DMS153 (cell line): ENCODE measurements at places on chromosomes 2 and 18.

DNA sequence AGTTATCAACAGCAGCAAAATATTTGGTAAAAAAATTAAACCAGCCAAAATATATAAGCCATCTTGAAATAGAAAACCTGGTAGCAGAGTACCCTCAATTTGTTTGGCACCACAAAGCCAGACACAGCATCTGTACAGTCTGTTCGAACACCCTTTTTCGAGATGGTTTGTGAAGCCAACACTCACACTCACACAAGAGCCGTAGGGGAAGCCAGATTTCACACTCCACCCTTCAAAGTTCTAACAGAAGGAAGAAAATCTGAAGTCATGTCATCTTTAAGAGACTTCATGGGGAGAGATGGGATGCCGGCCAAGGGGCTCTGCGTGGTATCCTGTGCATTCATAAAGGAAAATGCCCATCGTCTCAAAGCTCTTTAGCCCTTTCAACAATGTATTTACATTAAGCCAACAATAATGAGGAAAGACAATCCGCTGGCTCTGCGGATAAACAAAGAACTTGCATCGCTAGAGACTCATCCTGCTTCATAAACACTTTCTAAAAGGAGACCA lies 451.5 kb upstream of the CHST9 start:
- DNase-seq: no peak

DNA sequence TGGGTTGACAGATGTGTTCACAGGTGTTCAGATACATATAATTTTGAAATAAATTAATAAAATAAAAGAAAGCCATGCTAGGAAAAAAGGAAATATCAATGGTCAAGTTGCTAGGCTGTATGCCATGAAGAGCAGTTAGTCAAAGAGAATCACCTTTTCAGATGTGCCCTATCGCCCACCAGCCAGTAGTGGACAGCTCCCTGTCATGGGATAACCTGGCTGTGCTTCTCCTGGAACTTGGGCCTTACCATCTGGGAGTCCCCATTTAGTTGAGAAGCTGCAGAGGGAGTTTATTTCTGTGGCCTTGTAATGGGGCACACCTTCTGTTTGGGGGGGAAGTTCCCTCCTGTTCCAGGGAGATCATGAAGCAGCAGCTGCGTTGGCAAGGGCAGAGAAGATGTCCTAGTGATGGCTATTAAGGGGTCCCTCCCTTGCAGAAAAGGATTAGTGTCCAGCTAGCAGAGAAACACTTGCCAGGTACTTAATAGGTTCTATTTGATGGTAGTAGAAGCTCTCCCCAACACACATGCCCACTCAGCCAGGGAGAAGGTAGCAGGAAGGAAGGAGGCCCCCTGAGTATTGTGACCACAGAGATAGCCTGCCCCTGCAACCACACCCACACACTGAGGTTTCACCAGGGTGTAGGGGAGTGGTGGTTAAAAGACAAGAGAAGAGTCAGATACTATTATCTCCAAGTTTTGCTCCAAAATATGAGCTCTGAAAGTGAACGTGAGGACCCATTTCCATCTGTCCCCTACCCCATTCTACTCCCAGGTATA lies 117.7 kb downstream of the B3GNT2 start:
- no peak for DNase-seq

- no peak for DNase-seq
Measured at GRCh38 chr18:36294031-36294430, 3.5 kb upstream of the FHOD3 start.

GRCh38 chr18:57084331-57085271 lies 62.3 kb upstream of the BOD1L2 start:
- DNase-seq: no peak

DNA sequence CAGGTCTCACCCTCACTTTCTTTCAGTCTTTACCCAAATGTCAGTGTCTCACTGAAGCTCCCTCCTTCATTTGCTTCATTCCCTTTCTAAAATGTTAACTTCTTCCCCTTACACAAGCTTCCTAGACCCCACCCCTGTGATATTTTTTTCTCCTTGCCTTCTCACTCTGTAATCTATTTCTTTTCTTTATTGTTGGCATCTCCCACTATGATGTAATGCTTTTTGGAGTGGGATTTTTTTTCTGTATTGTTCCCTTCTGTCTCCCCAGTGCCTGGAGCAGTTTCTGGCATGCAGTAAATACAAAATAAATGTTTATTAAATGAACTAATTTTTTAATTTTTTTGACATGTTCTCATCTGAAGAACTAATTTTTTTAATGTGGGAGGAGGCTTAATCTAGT lies 55.9 kb upstream of the MAP3K20 start:
- DNase-seq: no peak

DNA sequence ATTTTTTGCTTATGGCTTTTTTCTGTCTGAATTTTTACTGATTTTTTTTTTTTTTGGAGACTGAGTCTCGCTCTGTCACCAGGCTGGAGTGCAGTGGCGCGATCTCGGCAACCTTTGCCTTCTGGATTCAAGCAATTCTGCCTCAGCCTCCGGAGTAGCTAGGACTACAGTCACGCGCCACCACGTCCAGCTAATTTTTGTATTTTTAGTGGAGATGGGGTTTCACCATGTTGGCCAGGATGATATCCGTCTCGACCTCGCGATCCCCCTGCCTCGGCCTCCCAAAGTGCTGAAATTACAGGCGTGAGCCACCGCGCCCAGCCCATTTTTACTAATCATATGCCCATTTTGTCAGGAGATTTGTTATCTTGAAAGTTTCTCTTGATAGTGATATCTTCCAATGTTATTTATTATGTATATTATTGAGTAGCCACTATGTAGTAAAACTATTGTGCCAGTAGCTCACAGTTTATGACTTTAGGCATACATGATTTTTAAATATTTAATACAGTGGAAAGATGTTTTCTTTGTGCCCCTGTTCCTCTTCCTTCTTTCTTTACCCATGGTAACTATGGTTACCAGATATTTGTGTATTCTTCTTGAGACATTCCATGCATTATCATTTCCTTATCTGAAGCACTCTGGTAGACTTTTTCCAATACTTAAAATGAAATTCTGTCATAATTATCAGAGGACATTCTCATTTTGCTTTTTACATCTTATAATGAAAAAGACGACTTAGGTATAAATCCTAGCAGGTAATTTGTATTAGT lies 2.1 kb downstream of the HAT1 start:
- no peak for DNase-seq

GRCh38 chr2:35447215-35447614 lies 908.4 kb upstream of the CRIM1 start:
- DNase-seq: no peak

DNA sequence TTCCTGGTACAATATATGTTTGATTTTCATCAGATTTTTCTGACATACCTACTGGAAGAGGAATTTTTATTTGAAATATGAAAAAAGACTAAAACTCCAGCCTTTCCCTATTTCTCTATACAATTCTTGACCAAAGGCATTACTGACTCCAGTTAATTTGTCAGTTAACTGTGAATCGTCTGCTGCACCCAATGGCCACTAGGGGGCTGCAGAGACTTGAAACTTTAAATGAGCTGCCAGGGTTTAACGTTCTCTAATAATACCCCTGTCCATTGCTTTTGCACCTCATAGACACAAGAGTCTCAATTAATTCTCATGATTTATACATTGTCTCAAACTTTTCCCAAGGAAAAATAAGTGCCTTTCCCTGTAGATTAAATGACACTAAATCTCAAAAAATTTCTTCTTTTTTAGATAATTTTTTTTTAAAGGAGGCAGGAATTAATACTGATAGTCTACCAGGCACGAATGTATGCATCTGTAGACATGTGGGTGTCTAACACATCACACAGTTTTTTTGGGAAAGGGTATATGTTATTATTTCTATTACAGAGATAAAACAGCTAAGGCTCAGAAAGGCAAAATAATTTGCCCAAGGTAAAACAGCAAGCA lies 1.8 kb upstream of the ALK start:
- DNase-seq: peak; percentile 43

- no peak for DNase-seq
Measured at GRCh38 chr2:200297989-200298388, 8.5 kb upstream of the SPATS2L start.

GRCh38 chr2:174376967-174377366 lies 18.6 kb upstream of the SCRN3 start:
- no peak for DNase-seq

- DNase-seq: no peak
Measured at GRCh38 chr2:21567395-21567794, 443.6 kb downstream of the TDRD15 start.

DNA sequence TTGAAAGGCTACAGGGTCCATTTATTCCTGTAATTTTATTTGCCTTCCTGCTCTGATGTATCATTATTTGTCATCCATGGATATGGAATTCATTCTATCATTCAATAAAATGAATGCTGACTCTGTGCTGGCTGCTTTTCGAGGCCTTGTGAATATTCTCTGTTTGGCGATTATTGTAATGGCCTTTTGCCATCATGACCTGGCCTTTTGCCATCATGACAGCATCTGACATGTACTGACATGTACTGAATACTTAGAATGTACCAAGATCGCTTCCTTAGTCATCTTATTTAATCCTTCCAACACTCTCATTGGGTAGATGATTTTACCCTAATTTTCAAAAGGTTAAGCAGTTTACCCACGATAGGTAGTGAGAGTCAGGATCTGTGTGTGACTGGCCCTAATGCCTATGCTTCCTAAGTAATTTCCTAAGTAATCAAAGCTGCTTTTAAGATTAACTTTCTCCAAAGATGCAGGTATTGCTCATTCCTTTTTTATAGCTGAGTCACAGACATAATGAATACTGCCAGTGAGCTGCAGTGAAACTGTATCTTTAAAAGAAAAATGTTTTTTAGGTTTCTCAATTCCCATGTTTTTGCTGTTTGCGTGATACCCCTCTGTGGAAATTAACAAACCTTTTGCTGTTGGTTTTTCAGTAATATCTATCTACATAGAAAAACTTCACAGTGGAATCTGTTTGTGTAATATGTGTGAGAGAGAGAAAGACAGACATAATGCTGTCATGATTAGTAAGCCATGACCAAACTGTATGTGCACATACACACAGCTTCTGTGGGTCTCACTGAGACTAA lies 127.8 kb downstream of the CERS6 start:
- DNase-seq: peak; percentile 32

DNA sequence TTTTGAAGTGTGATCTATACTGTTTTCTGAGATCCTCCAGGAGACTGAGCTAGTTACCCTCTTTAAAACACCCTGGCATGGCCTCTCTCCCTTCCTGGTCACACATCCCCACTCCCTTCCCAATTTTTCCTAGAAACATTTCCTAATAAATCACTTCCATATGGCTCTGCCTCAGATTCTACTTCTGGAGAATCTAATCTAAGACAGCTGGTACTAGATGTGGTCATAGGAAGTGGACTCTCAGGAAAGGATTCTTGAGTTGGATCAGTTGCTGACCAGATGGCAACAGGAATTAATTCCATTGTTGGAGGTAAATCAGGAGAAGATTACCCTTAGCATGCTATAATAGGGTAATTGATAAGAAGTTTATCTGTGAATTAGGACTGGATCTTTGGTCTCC lies 310.5 kb downstream of the SATB2 start:
- no peak for DNase-seq

DNA sequence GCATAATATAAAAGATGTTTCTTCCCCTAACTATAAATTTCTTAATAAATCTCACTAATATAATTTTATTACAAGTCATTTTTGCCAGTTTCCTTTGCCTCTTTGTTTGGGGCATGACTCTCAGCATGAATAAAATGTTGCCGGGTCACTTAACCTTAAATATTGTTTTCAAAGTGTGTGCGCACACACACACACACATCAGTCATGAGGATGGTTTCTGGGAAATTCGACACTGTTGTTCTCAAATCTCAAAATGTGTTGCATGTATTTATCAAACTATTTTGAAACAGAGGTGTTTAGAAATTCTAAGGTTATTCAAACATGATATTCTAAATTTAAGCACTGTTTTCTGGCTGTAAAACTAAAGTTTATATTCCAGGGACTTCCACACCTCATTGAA lies 31.5 kb downstream of the FAP start:
- no peak for DNase-seq

GRCh38 chr2:86443631-86444350 lies 2.6 kb downstream of the KDM3A start:
- DNase-seq: no peak

DNA sequence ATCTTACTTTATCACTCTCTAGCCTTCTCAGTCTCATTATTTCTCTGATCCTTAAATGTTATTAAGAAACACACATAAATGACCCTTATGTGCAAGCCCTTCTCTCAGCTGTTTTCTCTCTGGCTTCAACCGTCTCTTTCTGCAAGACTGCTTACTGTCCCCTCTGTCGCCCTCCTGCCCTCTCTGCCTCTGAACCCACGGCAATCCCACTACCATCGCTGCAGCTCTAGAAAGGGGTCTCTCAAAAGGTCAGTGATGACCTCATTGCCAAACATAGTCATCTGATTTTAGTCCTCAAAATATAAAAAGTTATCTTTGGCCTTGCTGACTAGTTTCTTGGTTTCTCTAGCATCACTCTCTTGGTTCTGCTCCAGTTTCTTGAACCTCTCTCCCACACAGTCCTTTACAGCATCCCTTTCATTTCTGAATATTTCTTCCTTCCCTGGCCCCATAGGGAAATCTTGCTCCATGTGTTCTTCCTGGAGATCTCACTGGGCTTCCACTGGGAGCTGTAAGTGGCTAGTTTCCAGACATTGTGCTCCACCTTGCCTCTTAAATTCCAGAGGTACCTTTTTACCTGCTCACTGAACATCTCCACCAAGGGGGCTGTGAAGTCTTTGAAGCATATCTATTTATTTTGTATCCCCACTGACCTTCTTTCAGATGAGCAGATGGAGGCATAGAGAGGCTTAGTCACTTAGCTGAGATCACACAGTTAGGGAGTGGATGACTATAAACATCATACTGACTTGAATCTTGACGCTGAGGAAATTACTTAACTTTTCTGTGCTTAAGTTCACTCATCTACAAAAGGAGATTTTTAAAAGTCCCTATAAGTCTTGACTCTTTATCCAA lies 96.2 kb downstream of the PDE1A start:
- DNase-seq: no peak

- DNase-seq: peak; percentile 36
Measured at GRCh38 chr18:42365591-42365990, 410.6 kb downstream of the PIK3C3 start.

DNA sequence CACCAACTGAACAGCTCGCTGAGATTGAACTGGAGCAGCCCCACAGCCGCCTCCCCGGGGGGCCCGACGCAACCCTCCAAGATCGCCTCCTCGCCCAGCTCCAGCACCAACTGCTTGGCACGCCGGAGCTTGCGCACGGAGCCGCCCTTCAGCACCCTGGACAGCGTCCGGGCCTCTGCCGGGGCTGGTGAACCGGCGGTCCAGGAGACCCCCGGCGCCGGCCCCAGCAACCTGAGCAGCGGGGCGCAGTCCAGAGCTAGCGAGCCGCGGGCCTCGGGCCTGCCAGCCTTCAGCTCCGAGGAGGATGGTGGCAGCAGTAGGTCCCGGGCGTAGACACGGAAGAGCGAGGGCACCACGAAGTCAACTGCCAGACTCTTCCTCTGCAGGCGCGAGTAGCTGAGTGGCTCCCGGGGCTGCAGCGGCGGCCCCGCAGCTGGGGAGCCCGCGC lies 1.2 kb downstream of the ALK start:
- DNase-seq: no peak

DNA sequence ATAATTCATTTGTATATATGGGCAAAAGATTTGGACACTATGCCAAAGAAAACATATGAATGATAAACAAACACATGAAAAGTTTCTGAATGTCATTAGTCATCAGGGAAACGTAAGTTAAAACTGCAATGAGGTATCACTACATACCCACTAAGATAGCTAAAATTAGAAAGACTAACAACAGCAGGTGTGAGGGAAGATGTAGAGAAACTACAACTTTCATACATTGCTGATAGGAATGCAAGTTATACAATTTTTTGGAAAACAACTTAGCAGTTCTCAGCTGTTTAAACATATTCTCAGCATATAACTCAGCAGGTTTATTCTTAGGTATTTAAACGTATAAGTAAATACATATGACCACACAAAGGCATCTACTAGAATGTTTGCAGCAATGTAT lies 563.5 kb upstream of the KLHL29 start:
- no peak for DNase-seq
